ENCODE measurements at places on chromosomes 5 and 9.

DNA sequence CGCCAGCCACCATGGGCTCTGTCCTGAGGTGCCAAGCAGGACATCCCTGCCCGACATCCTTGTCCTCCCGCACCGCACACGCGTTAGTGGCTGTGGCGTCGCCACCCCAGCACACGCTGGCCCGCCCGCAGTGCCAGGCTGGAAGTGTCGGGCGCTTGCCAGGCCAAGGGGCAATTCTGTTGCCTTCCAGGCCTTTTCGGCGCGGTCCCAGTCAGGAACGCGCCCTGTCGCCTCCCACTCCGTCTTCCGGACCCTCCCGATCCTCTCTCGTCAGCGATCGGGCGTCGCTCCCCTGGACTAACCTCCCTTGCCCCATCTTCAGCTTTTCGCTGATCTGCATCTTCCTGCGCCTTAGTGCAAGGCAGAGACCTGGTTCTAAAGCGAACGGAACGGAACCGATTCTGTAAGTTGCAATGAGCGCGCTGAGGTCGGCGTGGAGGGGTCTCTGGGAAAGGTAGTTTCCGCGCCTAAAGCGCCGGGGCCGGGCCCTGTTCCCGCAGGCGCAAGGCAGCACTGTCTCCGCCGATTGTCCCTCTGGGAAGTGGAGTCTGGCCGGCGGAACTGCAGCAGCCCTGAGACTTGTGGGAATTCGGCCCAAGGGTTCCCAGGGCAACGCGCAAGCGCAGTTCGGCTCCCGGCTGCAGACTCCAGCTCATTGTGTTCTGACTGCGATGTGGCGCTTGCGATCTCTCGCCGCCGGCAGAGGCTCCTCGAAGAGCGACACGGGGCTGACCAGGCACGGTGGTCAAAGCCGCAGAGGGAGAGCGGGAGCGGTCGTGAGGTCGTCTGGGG is at the start of gene ZNF454:
Gene ZNF454 (plus strand): TSS at position 630 of the 792 bp plus-strand sequence. CDS start 1,594 bp downstream, outside the sequence.
- DNase-seq: no peak

- DNase-seq: no peak
Observed at GRCh38 chr9:137975936-137976565, 98.5 kb downstream of the CACNA1B start.

- no peak for DNase-seq
Observed at GRCh38 chr5:89816038-89816437, 593.5 kb downstream of the CETN3 start.

GRCh38 chr5:135133698-135134515 is 99.9 kb upstream of the PITX1 start:
- peak; percentile 9 for DNase-seq

DNA sequence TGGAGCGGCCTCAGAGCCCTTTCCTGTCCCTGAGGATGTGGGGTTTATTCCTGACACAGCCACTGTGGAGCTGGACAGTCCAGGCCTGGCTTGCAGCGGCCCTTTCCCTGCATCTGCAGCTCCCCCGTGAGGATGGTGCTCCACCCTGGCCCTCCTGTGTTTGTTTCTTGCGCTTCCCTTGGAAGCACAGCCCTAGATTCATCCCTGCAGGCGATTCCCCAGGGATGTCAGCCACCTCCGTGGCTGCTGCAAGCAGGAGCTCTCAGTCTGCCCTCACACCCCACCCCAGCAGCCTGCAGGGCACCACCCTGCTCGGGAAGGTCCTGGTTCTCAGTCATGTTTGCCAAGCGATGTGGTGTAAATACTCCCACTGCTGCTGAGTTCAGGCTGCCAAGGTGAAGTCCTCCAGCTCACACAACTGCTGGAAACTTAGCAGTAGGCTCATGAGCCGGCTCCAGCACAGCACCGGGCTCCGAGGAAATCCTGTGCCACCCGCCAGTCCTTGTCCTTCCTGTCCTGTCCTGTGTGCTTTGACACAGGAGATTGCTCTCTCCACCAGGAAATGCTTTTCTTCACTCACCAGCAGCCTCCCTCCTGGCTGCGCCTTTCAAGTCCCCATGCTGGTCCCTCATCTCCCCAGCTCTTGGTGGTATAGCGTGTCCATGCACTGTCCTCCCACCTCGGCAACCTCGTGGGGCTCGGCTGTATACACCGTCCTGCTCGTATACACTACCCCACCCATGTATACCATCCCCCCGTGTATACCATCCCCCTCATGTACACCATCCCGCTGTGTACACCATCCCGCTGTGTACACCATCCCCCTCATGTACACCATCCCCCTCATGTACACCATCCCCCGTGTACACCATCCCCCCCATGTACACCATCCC is 16.2 kb downstream of the ROPN1L start:
- no peak for DNase-seq

DNA sequence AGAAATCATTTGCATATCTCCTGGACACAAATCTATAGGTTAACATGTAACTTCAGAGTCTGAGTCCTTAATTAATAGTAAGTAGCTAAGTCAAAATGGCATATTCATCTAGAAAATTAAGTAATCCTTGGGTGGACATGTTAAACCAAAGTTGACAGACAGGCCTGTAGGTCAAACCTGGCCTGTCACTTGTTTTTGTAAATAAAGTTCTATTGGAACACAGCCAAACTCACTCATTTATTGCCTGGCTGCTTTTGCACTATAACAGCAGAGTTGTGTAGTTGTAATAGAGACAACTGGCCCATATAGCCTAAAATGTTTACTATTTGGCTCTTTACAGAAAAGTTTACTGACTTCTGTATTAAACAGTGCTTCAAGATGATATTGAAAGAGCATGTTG is 24.6 kb upstream of the GPR21 start:
- no peak for DNase-seq

DNA sequence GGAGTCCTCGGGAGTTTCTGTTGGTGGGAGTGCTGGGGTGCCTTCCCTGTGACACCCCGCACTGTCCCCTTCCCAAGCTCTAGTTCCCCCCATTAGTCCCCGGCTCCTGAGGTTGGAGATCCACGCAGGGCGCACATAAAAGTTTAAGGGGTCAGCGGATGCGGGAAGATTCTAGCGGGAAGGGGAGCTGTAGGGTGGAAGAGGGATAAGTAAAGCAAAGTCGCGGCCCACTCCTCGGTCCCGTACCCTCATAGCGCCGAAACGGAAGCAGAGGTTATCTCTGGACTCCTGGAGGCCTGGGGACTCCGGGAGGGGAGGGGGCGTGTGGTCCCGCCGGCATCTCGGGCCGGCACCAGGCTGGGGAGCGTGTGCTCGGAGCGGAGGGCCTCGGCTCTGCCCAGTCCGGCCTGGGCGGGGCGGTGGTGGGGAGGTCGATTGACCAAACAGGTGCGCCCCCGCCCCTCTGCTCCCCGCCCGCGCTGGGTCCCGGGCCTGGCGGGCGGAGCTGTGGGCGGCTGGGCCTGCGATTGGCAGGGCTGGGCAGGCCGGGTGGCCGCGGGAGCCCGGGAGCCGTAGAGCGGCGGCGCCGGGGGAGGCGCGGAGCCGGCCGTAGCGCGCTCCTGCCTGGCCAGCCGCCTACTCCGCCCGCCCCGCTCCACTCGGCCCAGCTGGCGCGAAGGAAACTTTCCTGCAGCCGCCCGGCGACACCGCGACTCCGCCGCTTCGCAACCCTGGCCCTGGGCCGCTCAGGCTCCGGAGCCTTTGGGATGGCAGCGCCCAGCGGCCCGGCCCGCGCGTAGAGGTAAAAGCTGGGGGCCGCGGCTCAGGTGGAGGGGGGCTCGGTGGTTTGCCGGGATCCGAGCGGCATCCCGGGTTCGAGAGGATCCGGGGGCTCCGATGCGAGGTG is 52.2 kb upstream of the DAB2IP start:
- DNase-seq: no peak

GRCh38 chr5:161900981-161901380 is 53.1 kb downstream of the GABRA1 start:
- DNase-seq: no peak

DNA sequence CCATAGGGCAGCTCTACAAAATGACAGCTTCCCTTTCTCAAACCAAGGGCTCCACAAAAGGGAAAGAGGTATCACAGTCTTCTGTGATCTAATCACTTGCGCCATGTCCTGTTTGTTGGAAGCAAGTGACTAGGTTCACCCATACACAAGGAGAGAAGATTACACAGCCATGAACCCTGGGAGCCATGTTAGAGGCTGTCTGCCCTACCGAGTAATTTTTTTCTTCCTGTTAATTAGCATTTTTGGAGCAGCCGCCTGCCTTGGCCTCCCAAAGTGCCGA is 33.2 kb upstream of the GOLPH3 start:
- no peak for DNase-seq

GRCh38 chr9:104833696-104834095 is 69.8 kb downstream of the NIPSNAP3B start:
- no peak for DNase-seq

DNA sequence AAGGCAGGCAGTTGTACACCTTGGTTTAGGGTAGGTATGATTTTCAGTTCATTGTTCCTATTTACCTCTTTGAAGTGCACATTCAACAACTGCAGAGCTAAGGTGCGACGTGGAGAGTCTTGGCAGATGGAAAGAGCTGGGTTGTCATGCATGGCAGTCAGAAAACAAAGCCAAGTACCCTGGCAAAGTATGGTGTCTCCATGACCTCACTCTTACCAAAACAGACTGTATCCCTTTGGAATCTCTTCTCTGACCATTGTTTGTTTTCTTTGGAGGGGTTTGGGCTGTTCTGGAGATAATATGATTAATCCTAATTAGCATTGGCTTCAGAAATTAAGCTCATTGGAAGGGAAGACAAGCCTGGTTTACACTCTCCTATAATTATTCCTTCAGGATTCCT is 665.7 kb downstream of the DNAH5 start:
- no peak for DNase-seq

DNA sequence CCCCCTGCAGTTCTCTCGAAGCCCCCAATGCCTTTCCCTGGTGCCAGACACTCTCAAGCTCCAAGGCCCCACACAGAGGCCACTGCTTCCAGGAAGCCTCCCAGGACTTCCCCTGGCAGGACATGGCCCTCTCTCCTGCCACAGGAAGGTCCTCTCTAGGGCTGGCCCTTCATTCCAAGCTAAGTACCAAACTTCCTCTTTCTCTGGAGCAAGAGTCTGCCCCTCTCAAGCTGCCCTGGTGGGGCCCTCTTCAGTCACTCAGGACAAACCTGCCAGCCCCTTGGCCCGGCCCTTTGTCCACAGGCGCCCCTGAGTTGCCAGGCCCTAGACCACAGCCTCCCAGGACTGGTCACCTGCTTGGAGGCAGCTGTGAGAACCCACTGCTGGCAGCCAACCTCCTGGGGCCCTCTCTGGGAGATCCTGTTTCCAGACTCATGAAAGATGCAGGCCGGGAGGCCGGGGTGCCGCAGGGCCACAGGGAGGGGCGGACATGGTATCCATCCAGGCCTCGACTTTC is 6.6 kb downstream of the NINJ1 start:
- no peak for DNase-seq

- peak; percentile 89 for DNase-seq
Observed at GRCh38 chr9:134895908-134896833, 15.6 kb downstream of the FCN2 start.

GRCh38 chr5:76408104-76408654 is 5.1 kb downstream of the IQGAP2 start:
- DNase-seq: no peak

DNA sequence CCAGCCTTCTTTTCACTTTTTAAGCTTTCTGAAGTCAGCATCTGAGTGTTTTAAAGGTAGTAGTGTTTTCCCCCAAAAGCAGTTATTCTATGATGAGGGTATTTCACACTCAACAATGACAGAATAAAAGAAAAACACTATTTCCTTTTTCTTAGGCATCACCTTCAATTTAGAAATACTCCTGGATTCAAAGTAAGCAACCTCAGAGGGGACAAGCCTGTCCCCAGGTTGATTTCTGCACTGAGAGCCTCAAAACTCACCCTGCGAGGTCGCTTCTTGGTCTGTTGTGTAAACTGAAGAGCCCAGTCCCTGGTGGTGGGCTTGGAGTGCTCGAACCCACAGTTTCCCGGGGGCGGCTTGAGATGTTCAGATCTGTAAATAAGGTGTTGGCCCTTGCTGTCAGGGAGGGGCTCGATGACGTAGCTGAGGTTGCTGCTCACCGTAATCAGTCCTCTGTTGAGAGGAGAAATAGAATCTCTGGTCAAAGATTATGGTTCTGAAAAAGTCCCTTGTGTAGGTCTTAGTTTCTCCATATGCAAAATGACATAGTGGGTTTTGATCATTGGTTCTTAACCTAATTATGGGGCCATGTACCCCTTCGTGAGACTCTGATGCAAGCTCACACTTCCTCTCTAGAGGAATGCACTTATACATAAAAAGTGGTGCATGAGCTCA is 55.9 kb downstream of the ADAM19 start:
- no peak for DNase-seq

GRCh38 chr9:6944093-6944551 is 186.3 kb downstream of the KDM4C start:
- peak; percentile 41 for DNase-seq

GRCh38 chr9:34121996-34122395 is 4.5 kb downstream of the DCAF12 start:
- DNase-seq: no peak

- DNase-seq: no peak
Observed at GRCh38 chr9:108156270-108156998, 666.9 kb upstream of the KLF4 start.

DNA sequence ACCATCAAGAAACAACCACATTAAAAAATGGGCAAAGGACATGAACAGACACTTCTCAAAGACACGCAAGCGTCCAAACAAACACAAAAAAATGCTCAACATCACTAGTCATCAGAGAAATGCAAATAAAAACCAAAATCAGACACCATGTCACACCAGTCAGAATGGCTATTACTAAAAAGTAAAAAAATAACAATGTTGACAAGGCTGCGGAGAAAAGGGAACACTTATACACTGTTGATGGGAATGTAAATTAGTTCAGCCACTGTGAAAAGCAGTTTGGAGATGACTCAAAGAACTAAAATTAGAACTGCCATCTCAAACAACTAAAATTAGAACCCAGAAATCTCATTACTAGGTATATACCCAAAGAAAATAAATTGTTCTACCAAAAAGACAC is 80.4 kb downstream of the CAAP1 start:
- no peak for DNase-seq

GRCh38 chr9:94901019-94901363 is 174.5 kb downstream of the AOPEP start:
- no peak for DNase-seq

DNA sequence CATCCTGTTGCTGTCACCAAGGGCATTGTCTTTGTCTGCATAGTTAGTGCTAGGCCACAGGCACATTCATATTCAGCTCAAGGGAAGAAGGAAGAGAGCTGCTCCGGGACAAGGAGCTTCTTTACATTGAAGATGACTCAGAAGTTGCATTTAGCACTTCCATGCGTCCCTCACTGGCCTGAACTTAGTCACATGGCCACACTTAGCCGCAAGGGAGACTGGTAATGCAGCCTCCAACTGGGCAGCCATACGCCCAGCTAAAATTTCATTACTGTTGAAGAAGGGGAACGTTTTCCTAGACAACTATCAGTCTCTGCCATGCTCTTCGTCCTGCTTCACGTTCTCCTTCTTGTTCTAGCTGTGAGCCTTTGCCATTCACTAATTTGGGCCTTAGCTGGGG is 20.0 kb downstream of the ACTL7B start:
- DNase-seq: no peak

GRCh38 chr5:39835371-39835770 is 410.6 kb upstream of the DAB2 start:
- no peak for DNase-seq

DNA sequence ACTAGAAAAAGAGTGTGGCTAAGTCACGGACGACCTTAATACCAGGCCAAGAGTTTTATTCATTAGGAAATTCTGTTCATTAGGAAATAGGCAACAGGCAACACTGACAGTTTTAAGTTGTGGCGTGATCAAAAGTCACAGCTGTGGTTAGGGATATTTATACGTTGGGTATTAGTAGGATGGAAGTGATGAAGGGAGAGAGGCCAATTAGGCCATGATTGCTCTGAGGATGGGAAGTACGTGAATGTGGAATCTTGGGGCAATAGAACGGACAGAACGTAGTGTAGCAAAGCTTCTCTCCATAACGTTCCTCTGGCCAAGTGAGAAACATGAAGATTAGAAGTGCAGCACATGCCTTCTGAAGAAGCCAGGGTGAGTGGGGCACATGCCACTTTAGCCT is 290.1 kb upstream of the ZNF608 start:
- no peak for DNase-seq

All from hematopoietic multipotent progenitor cell (in vitro differentiated cells).